Skin of body (tissue), 3 donors: ENCODE measurements at places on chromosomes 2 and 18.
A peak's percentile ranks its signal among the peaks of the same experiment; 100 is the strongest.

DNA sequence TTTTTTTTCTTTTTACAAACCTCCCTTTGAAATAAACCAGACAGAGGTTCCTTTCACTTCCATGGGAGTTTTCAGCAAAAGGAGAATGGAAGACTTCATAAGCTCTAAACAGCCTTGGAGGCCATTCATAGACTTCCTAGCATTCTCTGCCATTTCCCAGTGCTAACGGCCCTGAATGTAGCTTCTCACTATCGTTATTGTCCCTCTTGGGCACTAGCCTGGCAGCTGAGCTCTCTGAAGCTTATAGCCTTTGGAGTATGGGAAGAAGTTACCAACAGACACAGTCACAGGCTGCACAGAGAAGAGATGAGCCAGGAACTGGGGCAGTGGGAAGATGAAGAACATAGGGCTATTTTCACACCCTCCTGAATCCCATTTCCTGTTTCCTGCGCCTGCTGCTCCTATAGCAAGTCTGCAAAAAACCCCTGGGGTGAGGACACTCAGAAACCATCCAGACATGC lies 29.1 kb upstream of the EPC2 start:
- DNase-seq = peak; percentile 28

DNA sequence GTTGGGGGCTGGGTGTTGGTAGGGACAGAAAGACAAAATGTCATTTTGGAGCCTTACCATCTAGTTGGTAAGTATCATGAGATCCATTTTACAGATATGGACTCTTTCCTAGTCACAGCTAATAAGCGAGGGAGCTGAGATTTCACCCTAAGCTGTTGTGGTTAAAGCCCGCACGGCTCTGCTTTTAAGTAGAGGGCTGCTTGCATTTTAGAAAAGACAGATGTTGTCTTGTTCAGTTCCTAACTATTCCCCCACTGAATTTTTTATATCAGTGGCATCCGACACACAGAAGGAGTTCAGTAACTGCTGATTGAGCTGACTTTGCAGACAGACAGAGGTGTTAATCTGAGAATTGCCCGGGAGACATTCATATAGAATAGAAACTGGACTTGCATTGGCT lies 3.7 kb downstream of the QPCT start:
- DNase-seq = no peak

- peak; percentile 25 for DNase-seq
These were observed 19.2 kb downstream of the NEURL3 start for GRCh38 chr2:96485751-96486651.

DNA sequence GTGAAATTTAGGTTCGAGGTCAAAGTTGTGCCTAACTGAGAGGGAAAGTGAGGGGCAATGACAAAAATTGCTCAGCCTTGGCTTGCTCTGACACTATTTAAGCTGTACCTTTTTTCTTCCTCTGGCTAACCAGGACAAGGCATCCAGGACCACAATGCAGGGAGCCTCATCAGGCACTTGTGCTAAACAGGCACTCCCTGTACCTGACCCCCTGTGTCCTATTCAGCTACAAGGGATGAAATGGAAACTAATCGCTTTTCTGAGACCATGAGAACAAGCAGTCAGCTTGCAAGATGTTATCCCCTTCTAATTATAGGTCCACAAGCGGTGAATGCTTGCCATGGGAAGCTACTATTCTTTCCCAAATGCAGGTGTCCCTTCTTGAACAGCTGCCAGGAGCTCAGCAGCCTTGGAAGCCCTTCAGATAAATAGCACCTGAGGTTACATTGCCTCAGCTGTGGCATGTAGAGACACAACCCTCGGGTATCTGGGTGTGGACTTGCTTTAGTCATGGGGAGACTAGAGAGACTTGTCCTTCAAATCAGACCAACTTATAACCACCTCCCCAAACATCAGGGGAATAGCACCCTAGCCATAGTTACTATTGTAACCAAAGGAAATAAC lies 19.1 kb upstream of the ITGA6 start:
- DNase-seq = peak; percentile 16

DNA sequence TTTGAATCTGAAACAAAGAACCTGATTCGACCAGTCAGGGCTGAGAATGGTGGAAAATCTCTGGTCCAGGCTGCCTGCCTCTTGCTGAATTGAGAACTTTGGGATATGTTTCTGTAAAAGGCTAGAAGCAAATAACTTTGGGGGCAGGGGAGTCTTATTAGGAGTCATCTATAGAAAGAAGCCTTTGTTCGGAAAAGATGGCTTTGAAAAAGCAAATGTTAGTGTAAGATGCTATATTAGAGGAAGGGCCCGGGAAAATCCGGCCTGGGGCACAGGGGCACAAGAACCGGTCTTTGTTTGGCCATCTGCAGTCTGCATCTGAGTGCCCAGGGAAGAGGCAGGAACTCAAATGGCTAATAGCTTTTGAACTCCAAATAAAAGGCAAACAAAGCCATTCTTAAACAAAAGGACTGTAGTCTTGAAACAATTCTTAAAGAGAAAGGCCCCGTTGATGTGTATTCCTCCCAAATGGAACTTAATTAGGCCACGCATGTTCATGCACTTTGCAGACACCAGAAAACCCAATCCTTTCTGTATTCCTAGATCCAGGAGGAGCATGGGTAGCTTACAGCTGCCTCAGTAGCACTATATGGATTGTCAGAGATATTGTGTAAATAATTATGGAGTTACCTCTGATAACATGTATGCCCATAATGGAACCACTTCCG lies 180.0 kb upstream of the ARL4C start:
- no peak for DNase-seq
